Epithelial cell of proximal tubule (primary cell): ENCODE measurements at places on chromosomes 7 and 10. TPM values are rescaled to one million over a fixed set of nuclear protein-coding genes. Genes with fewer than 3 reads are reported as not detected.

DNA sequence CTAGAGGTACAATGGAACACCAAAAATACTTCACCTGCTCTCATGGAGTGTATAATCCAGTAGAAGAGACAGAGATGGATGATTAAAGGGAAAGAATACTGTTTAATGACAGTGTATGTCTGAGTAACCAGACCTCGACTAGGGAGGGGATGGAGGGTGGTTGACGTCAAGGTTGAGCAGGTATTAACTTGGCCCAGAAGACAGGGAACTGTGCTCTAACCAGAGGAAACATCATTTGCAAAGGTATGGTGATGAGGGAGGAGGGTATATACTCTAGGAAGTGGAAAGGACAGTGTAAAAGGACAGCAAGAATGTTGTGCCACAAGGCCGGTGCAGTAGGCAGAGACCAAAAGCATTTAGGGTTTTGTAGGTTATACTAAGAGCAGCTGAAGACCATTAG, 2.9 kb downstream of the MIOS start:
- no peak for DNase-seq

GRCh38 chr10:75980419-75981002, 549.1 kb downstream of the LRMDA start:
- no peak for DNase-seq

DNA sequence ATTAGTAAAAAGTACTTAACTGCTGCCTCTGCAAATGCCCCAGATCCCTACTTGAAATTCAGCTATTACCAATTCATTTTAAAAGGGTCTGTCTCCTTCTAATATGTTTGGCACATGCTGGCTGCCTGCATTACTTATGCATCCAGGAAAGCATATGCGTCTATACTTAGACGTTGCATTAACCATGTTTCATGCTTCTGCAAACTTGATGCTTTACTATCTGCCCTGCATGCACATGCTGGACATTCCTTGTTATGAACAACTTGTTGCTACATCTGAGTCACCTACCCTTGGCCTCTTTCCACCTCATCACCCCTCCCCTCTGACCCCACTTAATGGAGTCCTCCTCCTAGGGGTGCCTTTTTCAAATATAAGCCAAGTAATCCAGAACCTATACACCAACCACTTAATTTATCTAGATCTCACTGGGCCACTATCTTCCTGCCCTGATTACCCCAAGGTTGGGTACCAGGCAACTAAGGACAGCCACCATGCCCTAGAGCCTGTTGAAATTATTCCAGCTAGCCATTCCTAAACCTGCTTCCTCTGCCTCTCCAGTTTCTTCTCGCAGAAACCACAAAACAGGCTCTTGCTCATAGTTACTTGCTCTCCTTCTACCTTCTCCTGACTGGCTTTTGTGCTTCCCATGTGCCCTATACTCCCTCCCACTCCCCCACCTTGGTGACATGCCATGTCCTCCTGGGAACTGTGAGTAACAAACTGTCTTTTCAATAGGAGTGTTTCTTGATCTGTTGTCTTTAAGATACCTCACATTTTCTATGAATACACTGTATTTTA, 1187.9 kb downstream of the REEP3 start:
- no peak for DNase-seq

DNA sequence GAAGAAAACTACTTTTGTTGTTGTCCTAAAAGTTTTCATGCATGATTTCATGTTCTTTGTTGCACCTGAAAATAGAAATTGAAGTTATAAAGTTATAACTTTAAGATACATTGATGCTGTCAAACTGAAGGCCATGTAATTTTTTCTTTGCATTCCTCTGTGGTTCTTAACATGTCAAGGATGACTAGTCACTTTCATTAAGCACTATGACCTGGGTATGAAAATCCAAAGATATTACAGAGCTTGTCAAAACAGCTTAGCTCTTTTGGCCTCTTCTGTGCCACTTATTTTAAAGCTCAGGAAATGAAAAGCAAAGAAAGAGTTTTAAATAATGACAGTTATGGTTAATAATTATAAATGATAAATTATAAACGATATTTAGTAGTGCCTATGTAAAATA, 241.6 kb upstream of the CACNA2D1 start:
- no peak for DNase-seq

DNA sequence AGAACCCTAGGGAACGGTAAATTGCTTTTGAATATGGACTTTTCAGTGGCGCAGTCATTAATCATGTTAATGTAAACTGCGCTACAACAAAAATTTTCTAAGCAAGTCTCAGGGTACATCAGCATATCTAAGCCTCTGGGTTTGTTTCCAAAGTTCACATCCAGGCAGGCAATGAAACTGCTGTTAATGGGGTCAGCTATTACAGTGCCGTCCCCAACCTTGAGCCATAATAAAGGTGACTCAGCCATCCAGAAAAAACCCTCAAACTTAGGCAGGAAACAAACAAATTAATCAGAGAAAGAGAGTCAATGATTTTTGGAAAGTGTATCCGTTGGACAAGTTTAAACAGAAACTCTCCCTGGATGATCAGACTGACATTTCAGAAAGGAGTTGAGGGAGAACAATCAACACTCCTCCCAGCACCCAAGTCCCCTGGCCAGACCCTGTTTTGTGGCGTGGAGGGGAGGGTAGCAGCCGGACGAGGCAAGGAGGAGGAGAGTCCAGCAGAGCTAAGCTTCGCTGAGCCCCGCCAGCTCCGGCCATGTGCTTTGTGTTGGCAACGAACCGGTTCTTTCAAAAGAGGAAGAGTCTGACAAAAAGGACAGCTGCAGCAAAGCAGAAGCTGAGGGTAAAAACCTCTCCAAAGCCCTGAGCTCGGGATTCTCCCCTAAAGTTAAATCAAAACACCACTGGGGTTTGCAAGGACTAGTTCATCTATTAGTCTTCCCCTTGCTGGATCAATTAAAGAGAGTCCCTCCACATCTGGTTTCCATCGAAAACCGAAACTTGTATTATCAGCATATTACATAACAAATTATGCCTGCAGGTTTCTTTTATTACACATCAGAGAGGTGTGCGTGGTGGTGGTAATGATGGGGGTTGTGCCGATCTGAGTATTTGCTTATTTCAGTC, 3.6 kb downstream of the FAM53B start:
- DNase-seq: no peak

DNA sequence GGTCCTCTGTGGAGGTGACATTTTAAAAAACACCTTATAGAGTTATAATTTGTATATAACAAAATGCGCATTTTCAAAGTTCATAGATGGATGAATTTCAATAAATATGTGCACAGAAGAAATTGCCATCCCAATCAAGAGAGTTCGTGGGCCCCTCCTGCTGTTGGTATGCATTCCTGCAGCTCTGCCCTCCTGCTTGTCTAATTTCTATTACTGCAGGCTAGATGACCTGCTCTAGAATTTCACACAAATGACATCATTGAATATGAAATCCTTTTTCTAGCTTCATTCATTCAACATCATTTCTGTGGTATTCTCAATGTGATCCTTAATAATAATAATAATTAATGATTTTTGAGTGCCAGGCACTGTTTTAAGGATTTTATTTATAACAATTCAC, 348.2 kb downstream of the SDK1 start:
- no peak for DNase-seq

GRCh38 chr7:39083781-39084180, 106.1 kb downstream of the POU6F2 start:
- DNase-seq: no peak

- no peak for DNase-seq
Observed at GRCh38 chr10:69119896-69120295, 4.1 kb upstream of the VPS26A start.

- no peak for DNase-seq
Observed at GRCh38 chr10:48439031-48439430, 132.6 kb downstream of the MAPK8 start.

GRCh38 chr7:43735802-43736603, 6.7 kb upstream of the COA1 start:
- no peak for DNase-seq

Gene BEND7
- total RNA-seq: 25.9 and 41.4 TPM in 2 replicates

Gene DBF4
- 52.1 and 60.5 TPM in 2 replicates for total RNA-seq

Gene HGF
- total RNA-seq: not detected in 2 replicates

Gene PPP1R17
- not detected in 2 replicates for total RNA-seq

Gene SPDYE5
- not detected in 2 replicates for total RNA-seq

Gene C10orf95
- total RNA-seq: 2.2 and 10.3 TPM in 2 replicates
